ENCODE measurements at places on chromosomes 13 and 19. TPM values are rescaled to one million over a fixed set of nuclear protein-coding genes. Genes with fewer than 3 reads are reported as not detected.

- no peak for DNase-seq
Measured at GRCh38 chr13:101649488-101650126, 197.1 kb downstream of the ITGBL1 start.

The KLK4 gene
- not detected for total RNA-seq

- no peak for DNase-seq
Measured at GRCh38 chr19:1602091-1602707, 3.1 kb downstream of the UQCR11 start.

DNA sequence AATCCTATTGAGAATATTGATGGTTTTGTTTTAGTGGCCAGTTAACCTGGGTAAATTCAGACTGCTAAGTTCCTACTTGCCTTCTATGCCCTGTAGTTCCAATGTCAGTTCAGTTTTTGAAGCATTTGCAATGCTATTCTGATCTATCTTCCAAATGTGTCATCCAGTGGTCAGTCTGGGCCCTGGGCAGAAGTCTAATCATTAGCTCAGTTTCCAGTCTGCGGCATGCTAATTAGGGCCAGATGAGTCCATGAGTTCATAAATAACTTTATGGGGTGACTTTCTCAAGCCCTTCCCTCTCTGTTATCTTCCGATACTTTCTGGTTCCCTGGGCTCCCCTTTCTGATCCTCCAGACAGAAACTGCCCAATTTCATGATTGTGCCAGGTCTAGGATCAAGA lies 32.7 kb downstream of the FAM187B start:
- DNase-seq, result no peak

DNA sequence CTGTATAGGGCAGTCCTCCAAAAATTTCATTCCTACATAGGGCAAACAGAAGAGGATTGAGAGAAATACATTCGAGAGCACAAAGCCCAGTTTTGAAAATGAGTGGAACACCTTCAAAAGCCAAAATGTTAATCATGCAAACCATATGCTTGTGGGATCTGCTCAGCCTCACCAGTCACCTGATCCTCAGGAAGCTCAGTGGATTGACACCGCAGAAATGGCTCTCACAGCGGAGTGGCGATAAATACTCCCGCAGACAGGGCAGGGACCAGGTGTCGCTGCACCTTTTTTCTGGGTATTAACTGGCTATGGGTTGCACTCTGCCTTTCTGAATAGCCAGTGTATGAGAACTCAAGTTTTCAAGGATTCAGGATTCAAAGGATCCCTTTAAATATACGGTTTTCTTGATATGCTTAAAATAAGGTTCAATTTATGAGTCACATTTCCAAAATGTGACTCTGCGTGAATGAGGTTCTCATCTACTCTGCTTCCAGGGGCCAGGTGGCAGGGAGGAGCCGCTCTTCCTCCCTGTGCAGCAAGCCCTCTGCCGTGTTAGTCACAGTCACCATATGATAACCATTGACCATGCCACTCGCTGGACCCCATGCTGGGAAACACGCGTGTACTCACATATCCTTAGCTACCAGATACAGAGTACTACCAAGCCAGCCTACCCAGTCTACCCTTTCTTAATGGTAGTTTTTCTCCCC lies 18.3 kb upstream of the DHRS12 start:
- DNase-seq, result no peak

DNA sequence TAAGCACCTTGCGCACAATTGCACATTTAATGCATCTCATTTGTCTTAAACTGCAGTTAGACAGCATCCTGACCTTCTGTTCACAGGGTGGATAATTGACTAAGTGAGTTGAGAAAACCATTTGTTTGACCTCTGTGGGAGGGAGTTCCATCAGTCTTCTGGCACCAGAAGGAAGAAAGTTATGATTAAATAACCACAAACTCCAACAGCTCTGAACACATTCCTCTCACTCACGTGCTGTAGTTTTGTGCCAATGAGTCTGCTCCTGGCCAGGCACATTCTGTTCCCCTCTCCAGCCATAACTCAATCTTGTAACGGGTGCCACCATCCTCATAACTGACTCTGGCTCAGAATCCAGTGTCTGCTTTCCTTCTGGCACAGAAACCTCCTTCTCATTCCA lies 817.2 kb downstream of the SLITRK1 start:
- no peak for DNase-seq

The EPN1 gene
- total RNA-seq, result 138 TPM

DNA sequence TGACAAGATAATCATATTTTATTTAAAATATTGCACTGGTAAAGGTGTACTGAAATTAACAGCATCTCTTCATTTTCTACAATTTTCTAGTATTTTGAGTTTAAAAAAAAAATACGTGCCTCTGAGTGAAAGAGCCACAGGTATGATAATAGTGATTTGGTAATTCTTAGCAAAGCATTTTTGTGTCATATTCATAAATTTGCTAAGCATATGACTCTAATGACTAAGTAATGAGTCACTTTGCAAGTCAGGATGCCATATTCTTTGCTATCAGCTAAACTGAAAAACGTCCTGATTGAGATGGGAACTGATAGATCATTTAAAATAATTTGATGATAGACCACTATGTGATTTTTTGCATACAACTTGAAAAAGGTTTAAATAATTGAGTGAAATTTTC lies 136.1 kb upstream of the IRS2 start:
- DNase-seq, result no peak

The ZFP28 gene
- 7.5 TPM for total RNA-seq

- no peak for DNase-seq
Measured at GRCh38 chr19:28036486-28036885, 1176.5 kb downstream of the UQCRFS1 start.

The FBXO17 gene
- total RNA-seq, result 23.8 TPM

The PRRG2 gene
- total RNA-seq, result 1.5 TPM

The LGALS7 gene
- total RNA-seq, result not detected

- peak; percentile 93 for DNase-seq
Measured at GRCh38 chr19:11694533-11695439, 44.0 kb downstream of the ZNF823 start.

GRCh38 chr19:13398780-13399726 lies 107.2 kb downstream of the CACNA1A start:
- DNase-seq, result peak; percentile 74

DNA sequence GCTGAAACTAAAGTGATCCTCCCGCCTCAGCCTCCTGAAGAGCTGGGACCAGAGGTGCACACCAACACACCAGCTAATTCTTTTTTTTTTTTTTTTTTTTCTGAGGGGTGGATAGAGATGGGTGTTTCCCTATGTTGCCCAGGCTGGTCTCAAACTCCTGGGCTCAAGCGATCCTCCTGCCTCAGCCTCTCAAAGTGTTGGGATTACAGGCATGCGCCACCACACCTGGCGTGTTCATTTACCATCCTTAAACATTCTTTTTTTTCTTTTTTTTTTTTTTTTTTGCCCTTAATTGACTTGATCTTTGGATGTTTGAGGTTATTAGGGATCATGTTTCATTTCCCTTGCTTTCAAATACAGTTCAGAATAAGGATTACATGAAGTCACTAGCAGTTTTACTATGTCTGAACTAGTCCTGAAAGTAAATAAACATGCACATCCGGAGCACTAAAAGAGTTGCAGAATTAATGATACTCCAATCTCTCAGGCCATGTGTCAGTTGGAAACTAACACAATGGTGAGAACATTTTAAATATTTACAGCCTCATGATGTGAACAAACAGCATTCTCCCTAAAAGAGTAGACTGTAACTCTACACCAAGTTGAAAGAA lies 10.2 kb downstream of the UTP14C start:
- DNase-seq, result peak; percentile 21

The PINLYP gene
- 2.6 TPM for total RNA-seq

GRCh38 chr13:36151591-36151990 lies 20.4 kb upstream of the DCLK1 start:
- DNase-seq, result no peak

GRCh38 chr13:75458696-75459422 lies 23.1 kb downstream of the TBC1D4 start:
- DNase-seq, result peak; percentile 20

DNA sequence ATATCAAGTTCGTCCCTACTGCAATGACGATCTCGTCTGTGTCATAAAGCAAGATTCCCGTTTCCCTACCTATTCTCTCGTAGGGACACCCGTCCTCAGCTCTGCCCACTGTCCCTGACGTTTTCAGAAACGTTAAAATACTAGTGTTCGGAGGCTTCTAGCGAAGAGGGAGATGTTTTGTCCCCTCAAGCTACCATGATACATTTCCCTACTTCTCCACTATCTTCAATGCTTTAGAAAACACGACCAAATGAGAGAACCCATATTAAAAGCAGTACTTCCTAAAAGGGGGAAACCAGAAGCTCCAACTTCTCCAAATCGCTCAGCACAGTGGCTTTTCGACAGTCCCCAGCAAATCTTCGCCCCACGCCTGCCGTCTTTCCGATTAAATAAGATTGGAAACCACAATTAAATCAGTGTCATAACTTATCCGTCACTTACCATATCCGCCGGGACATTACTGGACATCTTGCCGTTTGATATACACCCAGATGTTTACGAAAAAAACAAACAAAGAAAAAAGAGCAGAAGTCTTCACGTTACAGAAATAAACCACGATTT lies 1.3 kb downstream of the UBL3 start:
- peak; percentile 52 for DNase-seq

The TICAM1 gene
- 19.0 TPM for total RNA-seq

- no peak for DNase-seq
Measured at GRCh38 chr13:69291292-69291906, 816.2 kb upstream of the ATXN8OS start.

DNA sequence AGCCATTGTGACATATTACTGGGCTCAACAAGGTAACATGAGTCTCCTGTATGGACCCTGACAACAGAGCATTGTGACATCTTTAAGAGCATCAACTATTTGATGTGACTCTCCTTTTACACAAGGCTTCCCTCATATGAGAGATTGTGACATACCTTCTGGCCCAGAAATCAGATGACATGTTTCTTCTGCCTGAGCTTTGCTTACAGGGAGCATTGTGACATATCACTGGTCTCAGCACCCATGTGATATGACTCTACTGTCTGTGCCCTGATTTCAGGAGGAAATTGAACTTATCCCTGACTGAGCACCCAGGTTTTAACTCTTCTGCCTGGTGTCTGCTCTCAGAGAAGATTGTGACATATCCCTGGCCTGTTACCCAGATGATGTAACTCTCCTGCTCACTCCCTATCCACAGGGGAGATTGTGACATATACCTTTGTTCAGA lies 15.9 kb upstream of the ZNF681 start:
- DNase-seq, result no peak

GRCh38 chr13:30807392-30807791 lies 72.0 kb downstream of the ALOX5AP start:
- no peak for DNase-seq
